ENCODE measurements at places on chromosomes 13 and 19.
A peak's percentile ranks its signal among the peaks of the same experiment; 100 is the strongest.

- no peak for DNase-seq
Measured at GRCh38 chr13:67094952-67095351, 135.2 kb downstream of the PCDH9 start.

DNA sequence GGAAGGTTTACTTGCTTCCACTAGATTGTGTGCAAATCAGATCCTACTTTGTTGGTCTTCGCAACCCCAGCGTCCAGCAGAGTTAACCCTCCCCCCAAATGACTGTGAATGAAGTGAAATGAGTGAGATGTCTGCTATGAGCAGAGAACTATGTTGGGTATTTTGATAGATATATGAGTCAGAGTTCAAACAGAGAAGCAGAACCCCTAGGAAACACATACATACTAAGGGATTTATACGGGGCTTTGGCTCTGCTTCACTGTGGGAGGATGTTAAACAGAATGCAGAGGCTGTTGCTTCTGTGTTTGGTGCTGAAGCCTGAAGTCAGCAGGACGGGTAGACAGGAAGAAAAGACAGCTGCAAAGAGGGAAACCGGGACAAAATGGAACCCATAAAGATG, 197.0 kb downstream of the MZT1 start:
- no peak for DNase-seq

DNA sequence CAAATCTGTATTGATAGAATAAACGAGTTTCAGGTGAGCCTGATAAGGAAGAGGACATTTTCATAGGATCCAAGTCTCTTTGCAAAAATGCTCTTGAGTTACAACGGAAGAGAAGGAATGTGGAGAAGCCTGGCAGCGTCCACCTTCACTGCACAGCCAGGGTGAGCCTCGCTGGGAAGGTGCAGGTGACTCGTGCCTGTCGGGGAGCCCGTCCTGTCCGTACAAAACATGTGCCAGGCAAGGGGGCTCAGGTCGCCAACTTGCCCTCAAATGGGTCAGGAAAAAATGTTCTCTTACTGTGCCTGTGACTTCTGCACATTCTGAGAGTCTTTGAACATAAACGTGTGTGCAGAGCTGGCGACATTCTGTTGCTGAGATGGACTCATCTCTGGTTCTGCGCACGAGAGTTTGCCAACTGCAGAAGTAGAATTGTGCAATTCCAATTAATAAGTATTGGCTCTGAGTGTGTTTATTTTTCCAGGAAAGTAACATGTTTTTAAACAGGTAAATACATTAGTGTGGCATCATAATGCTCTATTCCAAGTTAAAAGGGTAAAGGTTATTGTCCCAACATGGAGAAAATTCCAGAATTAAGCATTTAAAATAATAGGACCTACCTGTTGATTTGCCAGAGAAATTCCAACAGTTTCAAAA, 28.6 kb downstream of the NAXD start:
- DNase-seq: no peak

GRCh38 chr19:18351544-18351943, 11.1 kb downstream of the PGPEP1 start:
- DNase-seq: no peak

DNA sequence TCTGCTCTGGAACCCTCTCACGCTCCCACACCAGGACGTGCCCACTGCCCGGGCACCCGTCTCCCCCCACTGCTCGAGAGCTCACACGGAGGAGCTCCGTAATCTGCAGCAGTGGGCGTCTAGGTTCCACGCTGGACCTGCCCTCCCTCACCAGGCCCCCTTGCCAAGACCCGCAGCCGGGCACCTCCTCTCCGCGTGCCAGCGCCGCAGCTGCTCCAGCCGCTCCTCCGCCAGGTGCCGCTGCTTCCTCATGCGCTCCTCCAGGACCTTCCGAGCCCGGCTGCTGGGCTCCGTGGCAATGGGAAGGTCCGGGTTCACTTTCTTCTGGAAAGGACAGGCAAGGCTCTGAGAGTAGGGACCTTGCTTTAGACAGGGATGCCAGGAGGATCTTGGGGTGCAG, 35.0 kb upstream of the MATK start:
- DNase-seq: no peak

DNA sequence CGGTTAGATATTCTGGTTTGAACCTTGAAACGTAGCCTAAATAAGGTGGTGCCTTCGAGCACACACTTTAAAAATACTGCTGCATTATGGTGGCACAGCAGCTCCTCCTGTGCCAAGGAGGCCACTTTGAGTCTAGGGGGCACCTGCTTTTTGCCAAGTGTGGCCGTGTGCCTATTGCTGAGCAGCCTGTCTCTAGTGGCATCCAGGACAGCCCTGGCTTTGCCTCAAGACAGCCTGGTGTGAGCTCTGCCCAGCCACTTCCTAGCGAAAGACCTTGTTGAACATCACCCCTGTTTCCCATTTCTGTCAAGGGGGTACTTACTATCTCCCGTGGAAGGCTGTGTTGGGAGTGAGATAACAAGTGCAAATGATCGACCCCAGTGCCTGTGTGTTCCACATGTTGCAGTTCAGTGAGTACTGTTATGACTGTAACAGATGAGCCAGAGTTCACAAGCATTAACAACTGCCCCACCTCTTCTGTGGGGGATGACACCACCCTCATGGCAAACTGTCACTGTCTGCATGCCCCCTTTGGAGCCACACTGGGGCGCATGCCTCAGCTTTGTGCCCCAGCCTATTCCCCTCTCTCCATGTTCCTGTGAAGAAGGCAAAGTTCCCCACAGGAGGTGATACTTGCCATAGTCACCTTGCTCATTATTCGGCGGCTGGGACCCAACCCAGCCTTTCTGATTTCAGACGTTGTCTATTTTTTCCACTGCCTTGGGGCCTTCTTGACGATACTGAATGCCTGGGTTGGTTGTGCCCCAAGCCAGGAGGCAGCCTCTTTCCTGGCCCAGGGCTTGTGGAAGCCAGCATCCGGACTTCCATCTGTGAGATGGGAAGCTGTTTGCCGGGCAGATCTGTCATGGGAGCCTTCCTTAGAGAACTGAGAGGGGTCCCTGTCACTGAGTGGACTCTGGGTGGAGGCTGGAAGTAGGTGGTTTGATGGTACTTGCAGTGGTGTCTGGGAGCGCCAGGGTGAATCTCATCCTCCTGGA, 5.4 kb downstream of the GATAD2A start:
- peak; percentile 29 for DNase-seq
